ENCODE measurements at places on chromosomes 7 and 10.
A peak's percentile ranks its signal among the peaks of the same experiment; 100 is the strongest.

DNA sequence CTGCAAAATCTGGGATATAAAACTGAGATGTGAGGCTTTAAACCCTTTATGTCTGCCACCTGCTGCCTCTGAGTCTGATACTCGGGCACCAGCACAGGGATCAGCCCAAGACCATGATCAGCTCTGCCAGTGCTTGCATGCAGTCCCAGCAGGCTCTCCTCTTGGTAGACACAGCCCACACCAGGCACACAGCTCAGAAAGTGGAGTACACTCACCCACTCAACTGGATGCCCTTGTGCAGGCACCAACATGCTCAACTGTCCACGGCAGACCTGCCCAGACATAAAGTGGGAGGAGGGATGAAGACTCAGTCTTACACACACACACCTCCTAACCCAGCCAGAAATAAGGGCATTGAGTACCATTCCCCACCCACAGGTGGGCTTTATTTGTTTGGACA, 18.2 kb upstream of the MYH16 start:
- DNase-seq: no peak

DNA sequence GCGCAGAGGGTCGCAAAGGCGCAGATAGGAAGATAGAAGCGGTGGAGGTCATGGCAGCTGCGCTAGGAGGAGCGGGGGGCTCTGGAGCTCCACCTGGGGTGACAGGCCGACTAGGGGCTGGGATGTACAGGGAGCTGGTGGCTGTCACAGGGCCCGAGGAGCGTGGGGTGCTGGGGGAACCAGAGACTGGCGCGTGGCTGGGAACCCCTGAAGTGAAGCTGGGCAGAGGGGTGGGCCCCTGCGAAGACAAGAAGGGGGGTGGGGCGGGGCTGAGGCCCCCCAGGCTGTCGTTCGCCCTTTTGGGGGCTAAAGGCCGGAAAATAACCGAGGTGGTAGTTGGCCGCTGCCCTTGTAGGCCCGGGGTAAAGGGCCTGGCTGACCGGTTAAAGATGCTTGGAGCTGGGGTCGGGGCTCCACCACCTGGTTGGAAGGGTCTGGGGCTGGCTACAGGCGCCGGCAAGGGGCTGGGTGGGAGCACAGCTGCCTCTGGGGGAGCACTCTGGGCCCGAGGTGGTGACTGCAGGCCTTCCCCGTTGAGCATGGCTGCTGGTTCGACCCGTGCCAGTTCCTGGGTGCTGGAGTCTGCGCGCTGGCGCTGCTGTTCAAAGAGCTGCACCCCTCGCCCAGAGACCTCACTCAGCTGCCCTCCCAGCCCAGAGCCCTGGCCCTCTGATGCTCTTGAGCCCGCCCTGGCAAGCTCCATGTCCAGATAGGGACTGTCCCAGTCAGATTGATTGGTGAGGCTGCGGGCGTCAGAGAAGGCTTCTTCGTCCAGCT, 6.8 kb upstream of the MYOZ1 start:
- no peak for DNase-seq

GRCh38 chr7:44694326-44694725, 54.3 kb upstream of the ZMIZ2 start:
- DNase-seq: no peak

GRCh38 chr7:19442016-19442785, 266.6 kb downstream of the POLR1F start:
- DNase-seq: no peak

DNA sequence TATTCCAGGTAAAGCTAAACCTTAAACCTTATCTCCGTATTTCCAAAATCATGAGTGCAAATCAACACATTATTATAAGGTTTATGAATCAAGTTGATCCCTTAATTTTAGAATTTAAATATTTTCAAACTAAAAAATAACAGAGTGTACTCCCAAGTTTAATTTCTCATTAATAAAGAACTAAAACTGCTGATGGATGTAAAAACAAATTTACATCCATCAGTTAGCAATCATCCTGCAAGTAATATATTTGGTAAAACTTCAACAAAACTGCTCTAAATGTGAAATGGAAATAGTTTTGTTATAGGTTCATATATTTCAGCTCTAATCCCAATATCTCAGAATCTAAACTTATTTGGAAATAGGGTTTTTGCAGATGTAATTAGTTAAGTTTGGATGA, 71.3 kb upstream of the ZNF804B start:
- no peak for DNase-seq

GRCh38 chr10:128147669-128148068, 21.4 kb upstream of the MKI67 start:
- no peak for DNase-seq

- no peak for DNase-seq
These were observed 258.0 kb downstream of the GFRA1 start for GRCh38 chr10:116014871-116015582.

DNA sequence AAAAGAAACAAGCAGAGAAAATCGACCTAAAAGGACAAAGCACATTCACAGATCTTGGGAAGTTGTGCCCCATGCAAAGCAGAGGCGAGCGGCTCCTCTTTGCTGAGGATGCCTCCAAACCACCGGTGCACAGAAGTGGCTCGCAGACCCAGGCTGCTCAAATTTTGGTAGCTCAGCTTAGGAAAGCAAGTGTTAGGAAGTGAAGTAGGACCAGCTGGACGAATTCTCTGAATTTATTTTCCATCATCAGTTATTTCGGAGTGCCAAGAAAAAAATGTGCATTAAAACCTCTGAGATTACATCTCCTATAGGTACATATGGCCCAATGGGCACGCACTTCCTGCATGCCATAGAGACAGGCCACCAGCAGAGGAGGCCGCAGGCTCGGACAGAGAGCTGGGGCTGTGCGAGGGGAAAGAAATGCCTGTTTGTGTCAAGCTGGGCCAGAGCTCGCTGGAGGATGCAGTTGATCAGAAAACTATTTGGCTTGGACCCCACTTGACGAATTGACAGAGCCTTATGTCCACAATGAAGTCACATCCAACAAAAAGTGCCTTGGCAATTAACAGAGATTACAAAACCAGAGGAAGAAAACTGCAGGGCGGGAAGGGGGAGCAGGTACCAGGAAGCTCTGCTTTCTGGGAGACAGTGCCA, 122.3 kb upstream of the LYZL2 start:
- peak; percentile 47 for DNase-seq

DNA sequence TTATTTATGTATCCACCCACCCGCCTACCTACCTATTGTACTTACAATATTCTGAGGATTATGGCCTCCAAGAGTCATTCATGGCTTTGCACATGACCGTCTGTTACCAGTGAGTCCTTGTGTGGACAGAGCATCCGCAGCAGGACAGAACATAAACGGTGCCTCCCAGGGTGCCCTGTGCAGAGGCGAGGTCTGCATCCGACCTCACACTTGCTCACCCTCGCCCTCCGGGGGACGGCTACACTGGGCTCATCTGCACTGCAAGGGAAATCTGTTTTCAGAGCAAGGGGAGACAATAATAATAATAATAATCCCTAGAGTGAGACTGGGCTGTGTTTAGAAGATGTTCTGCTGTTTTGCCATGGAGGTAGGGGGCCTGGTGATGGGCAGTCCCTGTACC, 29.8 kb downstream of the PFKP start:
- DNase-seq: no peak

All from CD8-positive, alpha-beta memory T cell (primary cell).